ENCODE measurements at places on chromosomes 5 and 9. TPM values are rescaled to one million over a fixed set of nuclear protein-coding genes. Genes with fewer than 3 reads are reported as not detected.
A peak's percentile ranks its signal among the peaks of the same experiment; 100 is the strongest.

DNA sequence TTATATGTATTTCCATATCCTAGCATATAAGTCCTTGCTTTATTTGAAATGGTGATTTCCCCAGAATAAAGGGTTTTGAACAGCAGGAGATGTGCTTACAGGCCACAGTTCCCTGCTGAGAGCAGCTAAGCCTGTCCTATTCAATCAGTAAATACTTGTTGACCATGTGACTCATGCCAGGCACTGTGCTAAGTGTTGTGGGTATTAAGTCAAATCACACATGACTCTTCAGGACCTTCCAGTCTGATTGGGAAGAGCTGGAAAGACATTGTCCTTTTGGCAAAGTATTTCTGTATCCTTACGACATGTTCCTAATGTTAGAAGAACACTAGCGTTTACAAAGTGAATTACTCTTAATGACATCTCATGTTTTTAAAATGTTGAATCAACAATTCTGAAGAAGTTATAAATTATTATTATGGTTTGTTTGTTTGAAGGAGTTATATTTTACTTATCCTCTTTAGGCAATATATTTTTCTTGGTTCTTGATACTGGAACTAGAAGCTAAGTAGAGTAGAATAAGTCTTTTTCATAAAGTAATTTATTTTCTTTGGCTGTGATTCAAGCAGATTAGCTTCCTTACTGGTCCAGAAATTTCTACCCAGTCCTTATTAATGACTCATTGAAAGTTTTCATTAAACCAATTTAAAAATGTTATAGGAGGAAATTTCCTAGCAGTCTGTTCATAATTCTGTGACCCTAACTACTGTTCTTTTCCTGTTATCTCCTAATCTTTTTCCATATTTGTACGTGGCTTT, 82.1 kb downstream of the GAPVD1 start:
- peaks cover 15% of the 10 kb centered on the region for H3K36me3 ChIP-seq
- H3K27ac ChIP-seq: no peak overlapping the region
- no peaks in the 10 kb centered on the region for H3K4me1 ChIP-seq
- DNase-seq: no peak
- no peaks in the 10 kb centered on the region for H3K27me3 ChIP-seq

The ANKRD18A gene
- total RNA-seq: 10.0 TPM

The SARDH gene
- 6.9 TPM for total RNA-seq

The PCDHB5 gene
- total RNA-seq: 8.0 TPM

- peaks cover 13% of the 10 kb centered on the region for H3K4me1 ChIP-seq
- no peak overlapping the region for H3K27ac ChIP-seq
- no peak overlapping the region for H3K4me3 ChIP-seq
- H3K36me3 ChIP-seq: no peaks in the 10 kb centered on the region
- no peaks in the 10 kb centered on the region for H3K27me3 ChIP-seq
Measured at GRCh38 chr5:128213340-128213739, 129.8 kb downstream of the SLC12A2 start.

- H3K27ac ChIP-seq: no peak overlapping the region
- no peaks in the 10 kb centered on the region for H3K4me1 ChIP-seq
- no peak overlapping the region for H3K4me3 ChIP-seq
- H3K36me3 ChIP-seq: peaks cover 4% of the 10 kb centered on the region
- no peak for DNase-seq
- no peaks in the 10 kb centered on the region for H3K27me3 ChIP-seq
Measured at GRCh38 chr9:5052838-5053237, 67.8 kb downstream of the JAK2 start.

The CARTPT gene
- total RNA-seq: 17.0 TPM

GRCh38 chr9:6656614-6657300, 11.2 kb upstream of the GLDC start:
- no peaks in the 10 kb centered on the region for H3K36me3 ChIP-seq
- no peak overlapping the region for H3K4me3 ChIP-seq
- no peak overlapping the region for H3K27ac ChIP-seq
- H3K27me3 ChIP-seq: no peaks in the 10 kb centered on the region
- DNase-seq: no peak

The SPATA31A3 gene
- not detected for total RNA-seq

GRCh38 chr5:91007251-91007650, 375.9 kb downstream of the ARRDC3 start:
- H3K4me1 ChIP-seq: no peaks in the 10 kb centered on the region
- H3K36me3 ChIP-seq: no peaks in the 10 kb centered on the region
- H3K27ac ChIP-seq: no peak overlapping the region
- no peaks in the 10 kb centered on the region for H3K27me3 ChIP-seq

GRCh38 chr9:14366076-14366475, 52.1 kb upstream of the NFIB start:
- H3K27me3 ChIP-seq: no peaks in the 10 kb centered on the region
- peaks cover 4% of the 10 kb centered on the region for H3K4me1 ChIP-seq
- H3K27ac ChIP-seq: no peak overlapping the region

GRCh38 chr9:98760231-98760630, 36.1 kb downstream of the ANKS6 start:
- DNase-seq: peak; percentile 23
- peaks cover 11% of the 10 kb centered on the region for H3K36me3 ChIP-seq
- H3K27ac ChIP-seq: no peak overlapping the region

DNA sequence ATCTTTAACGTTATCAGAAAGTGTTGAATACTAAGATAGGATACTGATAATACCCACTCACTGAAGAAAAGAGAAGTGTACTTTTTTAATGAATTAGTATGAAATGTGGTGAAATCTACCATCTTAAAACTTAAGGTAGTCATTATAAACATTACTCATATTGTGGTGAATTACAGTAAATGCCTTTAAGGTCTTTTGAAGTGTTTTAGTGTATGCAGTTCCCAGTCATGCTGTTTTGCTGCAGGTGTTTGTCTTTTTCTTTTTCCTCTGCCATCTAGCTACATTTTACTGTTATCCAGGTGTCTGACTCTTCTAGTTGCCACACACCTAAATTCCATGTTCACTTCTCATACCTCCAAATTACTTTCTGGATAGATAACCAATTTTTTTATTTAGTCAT, 72.6 kb downstream of the ERMP1 start:
- H3K27ac ChIP-seq: no peak overlapping the region
- H3K27me3 ChIP-seq: no peaks in the 10 kb centered on the region
- no peak for DNase-seq
- no peak overlapping the region for H3K4me3 ChIP-seq
- peaks cover 12% of the 10 kb centered on the region for H3K36me3 ChIP-seq

The TMC1 gene
- 0.39 TPM for total RNA-seq

The RNF180 gene
- total RNA-seq: 39.4 TPM

The NR2F1-AS1 gene
- total RNA-seq: 71.5 TPM

DNA sequence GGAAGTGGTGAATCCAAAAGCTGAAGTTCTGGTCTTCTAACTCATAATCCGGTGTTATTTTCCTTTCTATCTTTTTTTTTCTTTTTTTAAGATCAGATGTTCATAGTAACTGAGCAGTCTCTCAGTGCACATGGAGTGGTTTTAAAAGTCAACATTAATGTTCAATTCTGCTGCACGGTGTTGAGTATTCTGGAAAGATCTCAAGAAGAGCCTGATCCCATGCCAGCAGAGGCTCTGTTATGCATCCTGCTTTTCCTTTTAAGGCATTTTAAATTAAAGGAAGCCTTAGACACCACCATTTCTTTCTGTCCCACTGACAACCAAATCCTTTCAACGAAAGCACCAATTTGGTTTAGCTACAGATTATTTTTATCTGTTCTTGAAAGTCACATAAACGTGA, 33.4 kb downstream of the SEMA5A start:
- H3K4me1 ChIP-seq: peaks cover 3% of the 10 kb centered on the region
- no peaks in the 10 kb centered on the region for H3K36me3 ChIP-seq
- H3K27ac ChIP-seq: no peak overlapping the region
- H3K27me3 ChIP-seq: no peaks in the 10 kb centered on the region
- H3K4me3 ChIP-seq: no peak overlapping the region

The HCN1 gene
- total RNA-seq: 1.9 TPM

DNA sequence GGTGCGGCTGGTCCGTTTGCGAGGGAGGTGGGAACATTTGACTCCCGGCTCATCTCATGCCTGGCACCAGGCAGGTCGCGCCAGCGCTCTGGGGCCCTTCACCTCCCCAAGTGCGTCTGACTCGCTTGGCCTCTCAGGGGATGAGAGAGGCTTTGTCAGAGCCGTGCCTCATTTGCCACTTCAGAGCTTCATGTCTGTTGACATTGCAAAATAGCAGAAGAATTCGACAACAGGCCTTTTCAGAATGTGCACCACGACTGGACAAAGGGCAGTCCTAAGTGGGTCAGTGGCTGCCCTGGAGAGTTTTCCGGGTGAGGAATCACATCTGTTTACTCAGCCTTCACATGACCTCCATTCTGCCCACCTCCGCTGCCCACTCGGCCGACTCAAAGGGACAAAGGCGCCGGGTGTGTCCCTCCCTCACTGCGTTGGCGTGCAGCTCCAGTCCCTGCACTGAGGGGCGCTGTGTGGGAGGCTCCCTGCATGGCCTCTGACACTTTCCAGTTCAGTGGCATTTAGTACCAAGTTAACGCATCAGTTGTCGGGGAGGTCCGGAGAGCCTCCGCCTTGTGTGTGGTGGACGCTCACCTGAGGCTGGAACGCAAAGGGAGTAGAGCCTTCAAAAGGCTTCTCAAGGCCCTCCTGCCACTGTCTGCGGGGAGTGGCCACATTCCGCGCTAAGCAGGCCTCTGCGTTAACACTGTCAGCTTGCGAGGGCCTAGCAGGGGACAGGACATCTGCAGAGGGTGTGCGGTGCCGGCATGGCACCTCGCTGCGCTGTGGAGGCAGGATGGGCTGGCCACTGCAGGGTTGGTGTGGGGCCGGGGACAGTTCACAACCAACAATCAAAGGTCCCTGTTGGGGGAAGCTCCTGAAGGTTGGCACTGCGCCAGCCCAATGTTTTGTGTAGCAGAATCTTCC, 171.5 kb downstream of the NXNL2 start:
- DNase-seq: peak; percentile 3
- no peak overlapping the region for H3K27ac ChIP-seq
- H3K36me3 ChIP-seq: no peaks in the 10 kb centered on the region
- H3K27me3 ChIP-seq: peaks cover 2% of the 10 kb centered on the region

DNA sequence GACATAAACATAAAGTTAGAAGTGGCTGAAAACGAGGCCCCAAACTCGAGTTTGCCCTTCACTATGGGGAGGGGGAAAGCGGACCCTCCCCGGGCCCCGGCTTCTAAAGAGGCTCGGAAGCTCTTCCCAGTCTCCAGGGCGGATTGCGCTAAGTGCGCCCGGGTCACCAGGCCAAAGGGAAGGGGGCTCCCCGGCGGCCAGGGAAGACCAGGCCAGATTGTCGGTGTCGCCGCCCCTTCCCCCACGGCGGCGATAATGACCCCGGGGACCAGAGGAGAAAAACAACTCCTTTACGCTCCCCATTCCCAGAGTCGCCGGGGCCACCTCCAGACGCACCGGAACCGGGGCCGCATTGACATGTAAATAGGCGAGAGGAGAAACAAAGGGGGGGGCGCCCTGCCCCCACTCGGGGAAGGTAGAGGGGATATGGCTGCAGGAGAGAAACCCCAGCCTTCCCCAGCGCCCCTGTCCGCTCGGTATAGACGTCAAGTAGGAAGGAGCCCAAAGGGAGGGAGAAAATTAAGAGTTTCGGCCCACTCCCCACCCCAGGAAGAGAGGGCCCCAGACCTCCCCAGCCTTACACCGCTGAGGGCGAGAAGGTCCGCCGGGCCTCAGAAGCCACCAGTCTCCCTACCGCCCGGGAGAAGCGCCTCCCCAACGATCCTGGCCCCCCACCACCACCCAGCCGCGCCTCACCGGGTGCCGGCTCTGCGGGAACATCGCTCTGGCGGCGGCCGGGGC, 1.7 kb downstream of the TLE1 start:
- H3K27me3 ChIP-seq: peaks cover 18% of the 10 kb centered on the region
- no peaks in the 10 kb centered on the region for H3K36me3 ChIP-seq
- H3K4me1 ChIP-seq: peaks cover 11% of the 10 kb centered on the region
- peak overlapping the region; percentile 82 for H3K4me3 ChIP-seq
- DNase-seq: peak; percentile 78

DNA sequence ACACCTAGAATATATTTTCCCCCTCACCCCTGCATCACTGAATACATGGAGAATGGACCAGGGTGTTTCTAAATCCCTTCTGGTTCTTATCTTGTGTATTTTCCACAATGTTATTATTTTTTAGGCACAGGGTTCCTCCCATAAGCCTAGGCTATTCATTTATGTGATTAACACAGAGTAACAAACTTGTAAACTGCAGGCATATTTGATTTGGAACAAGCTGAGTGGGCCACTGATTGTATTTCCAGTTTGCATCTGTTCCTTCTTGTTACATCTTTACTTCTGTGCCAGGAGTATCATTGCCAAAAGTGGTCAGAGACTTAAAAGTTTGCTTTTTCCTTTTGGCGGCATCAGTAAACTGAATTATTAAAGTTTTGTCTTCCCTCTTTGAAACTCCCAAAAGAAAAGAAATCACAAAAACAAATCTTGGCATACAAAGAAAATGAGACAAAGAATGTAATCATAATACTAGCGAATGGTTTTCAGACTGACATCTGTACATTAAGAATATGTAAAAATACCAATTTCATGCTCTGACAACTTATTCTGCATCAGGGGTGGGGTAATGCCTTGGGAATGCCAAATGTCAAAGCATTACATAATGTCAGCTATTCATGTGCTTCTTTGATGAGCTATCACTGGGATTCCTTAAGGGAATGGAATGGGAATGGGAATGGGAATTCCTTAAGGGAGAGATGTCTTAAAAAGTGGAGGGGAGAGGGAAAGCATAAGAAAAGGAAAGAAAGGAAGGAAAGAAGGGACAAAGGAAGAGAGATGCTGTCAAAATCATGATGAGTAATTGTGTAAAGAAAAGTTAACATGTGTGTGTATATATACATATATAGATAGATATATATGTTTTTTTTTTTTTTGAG, 22.2 kb upstream of the PAX5 start:
- no peak overlapping the region for H3K4me3 ChIP-seq
- no peak for DNase-seq
- no peaks in the 10 kb centered on the region for H3K4me1 ChIP-seq
- H3K27ac ChIP-seq: no peak overlapping the region

- no peaks in the 10 kb centered on the region for H3K4me1 ChIP-seq
- no peak overlapping the region for H3K27ac ChIP-seq
- DNase-seq: no peak
- H3K27me3 ChIP-seq: no peaks in the 10 kb centered on the region
- no peak overlapping the region for H3K4me3 ChIP-seq
Measured at GRCh38 chr9:72228282-72228681, 79.0 kb downstream of the GDA start.

DNA sequence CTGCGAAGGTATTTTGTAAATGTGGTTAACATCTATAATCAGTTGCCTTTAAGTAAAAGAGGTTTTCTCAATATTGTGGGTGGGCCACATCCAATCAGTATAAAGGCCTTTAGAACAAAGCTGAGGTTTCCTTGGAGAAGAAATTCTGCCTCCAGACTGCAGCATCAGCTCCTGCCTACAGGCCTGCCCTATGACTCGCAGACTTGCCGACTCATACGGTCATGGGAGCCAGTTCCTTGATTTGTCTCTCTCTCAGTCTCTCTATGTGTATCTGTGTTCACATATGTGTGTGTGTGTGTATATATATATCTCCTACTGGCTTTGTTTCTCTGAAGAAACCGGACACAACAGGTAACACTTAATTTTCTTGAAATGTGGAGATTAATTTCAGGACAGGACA, 45.3 kb downstream of the SLC36A1 start:
- H3K4me3 ChIP-seq: no peak overlapping the region
- H3K27ac ChIP-seq: no peak overlapping the region
- no peaks in the 10 kb centered on the region for H3K4me1 ChIP-seq
- no peaks in the 10 kb centered on the region for H3K27me3 ChIP-seq
- H3K36me3 ChIP-seq: peaks cover 23% of the 10 kb centered on the region
- no peak for DNase-seq

The EIF4E1B gene
- total RNA-seq: 1.2 TPM
